Chondrocyte (in vitro differentiated cells): ENCODE measurements at places on chromosomes 2 and 18.

DNA sequence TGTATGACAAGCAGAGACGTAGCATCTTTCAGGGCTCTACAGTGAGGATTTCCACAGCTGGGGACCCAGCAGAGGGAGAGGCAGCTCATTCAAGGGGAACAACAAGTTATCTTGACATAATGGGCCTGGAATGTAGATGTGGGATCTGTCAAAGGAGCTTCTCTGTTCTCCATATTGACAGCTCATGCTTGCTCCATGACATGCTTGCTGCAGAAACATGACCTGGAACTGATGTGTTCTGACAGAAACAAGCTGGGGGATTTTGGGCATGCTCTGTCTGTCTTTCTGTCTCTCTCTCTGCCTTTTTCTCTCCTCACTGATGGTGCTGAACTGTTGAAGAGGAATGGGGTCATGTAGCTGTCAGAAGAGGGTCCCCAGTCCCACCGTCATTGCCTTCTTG, 79.6 kb downstream of the MMADHC start:
- DNase-seq: no peak

DNA sequence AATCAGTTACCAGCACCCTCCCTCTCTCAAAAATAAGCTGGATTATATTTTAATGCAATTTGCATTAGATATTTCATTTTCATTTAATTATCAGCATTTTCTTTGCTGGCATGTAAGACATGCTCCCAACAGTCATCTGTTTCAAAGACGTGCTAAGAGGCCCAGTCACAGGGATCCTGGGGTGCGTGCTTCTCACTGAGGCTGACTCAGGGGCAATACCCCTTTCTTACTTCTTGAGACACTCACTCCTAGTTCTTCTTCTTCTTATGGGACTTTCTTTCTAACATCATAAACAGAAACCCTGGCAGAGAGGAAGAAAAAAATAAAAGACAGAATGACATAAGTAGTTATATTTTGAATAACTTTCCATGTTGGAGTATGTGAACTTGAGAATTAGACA, 372.1 kb upstream of the MEX3C start:
- DNase-seq: no peak

DNA sequence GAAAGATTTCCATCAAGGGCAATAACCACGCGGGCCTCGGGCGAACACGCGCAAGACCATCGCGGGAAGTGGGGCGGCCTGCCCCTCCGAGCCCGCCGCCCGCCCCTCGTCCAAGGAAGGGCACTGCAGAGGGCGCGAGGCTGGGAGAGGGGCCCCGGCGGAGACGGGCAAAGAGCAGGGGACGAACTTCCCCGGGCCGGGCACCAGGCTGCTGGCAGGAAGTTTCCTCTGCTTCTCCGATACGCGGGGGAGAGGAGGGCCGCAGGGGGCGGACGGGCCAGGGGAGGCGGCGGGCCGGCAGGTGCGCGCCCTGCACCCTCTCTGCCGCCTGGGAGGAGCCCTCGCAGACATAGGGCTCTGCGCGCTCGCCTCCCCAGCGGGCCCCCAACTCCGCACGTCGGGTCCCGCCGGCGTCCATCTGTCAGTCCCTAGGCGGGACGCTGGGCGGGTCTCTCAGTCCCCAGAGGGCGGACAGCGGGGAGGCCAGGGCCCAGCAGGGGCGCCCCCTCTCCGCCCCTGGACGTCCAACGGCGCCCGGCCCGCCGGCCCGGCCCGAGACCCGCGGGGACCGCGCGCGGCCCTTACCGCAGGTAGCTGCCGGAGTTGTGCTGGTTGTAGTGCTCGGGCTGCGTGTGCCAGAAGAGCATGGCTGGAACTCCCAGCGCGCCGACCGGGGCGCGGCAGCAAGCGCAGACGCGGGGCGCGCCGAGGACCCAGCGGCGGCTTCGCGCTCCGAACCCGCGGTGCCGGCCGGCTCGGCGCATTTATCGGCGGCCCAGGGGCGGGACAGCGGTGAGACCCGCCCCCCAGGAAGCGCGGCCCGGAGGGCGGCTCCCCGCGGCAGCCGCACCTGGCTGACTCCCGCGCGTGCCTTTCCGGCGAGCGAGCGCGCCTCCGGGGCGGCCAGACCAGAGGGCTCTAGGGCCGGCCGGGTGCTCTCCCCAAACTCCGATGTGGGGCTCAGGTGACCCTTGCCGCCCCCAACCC, at the start of gene TFCP2L1:
Gene TFCP2L1, minus strand, starts transcription at position 740 of the 987 bp plus-strand sequence. Its CDS starts 93 bp downstream, at position 647.
- DNase-seq: no peak

- DNase-seq: peak; percentile 40
These were observed 32.6 kb downstream of the CIB4 start for GRCh38 chr2:26608557-26608956.

GRCh38 chr2:101982495-101983029, 9.2 kb upstream of the IL1R2 start:
- no peak for DNase-seq

DNA sequence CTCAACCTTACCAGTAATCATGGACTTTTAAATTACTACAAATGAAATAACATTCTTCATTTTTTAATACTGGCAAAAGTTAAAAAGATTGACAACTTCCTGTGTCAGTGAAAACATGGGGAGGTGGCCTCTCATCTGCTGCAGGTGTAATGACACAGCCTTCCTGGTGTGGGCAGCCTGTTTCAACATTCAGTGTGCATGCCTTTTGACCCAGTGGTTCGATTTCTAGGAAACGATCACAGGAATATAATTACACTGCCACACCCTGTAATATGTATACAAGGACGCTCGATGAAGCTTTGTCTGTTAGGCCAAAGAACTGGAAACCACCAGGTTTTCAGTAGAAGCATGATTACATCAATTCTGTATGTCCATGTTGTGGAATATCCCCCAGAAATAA, 68.7 kb downstream of the MTHFD2 start:
- DNase-seq: no peak

GRCh38 chr2:189337656-189338055, 103.6 kb upstream of the WDR75 start:
- no peak for DNase-seq

- no peak for DNase-seq
These were observed 323.2 kb downstream of the CYP26B1 start for GRCh38 chr2:71824436-71824835.

- DNase-seq: no peak
These were observed 2.4 kb downstream of the SMAD7 start for GRCh38 chr18:48948112-48949049.

DNA sequence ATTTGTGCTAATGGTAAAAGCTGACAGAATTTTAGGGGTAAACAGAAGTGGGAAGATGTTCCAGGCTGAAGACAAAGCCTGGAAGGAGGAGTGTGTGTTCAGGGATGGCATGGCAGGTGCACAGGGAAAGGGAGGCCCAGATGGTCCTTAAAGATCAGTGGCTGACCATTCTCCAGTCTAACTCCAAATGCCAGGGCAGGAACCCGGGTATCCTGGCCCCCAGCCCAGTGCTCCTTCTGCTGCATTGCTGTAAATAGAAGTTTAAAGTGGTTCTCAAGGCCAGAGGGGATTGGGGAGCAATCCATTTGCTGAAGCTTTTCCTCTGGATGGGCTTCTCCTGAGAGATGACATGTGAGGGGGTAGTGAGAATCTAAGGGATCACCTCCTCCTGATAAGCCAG, 158.6 kb downstream of the CTIF start:
- no peak for DNase-seq

DNA sequence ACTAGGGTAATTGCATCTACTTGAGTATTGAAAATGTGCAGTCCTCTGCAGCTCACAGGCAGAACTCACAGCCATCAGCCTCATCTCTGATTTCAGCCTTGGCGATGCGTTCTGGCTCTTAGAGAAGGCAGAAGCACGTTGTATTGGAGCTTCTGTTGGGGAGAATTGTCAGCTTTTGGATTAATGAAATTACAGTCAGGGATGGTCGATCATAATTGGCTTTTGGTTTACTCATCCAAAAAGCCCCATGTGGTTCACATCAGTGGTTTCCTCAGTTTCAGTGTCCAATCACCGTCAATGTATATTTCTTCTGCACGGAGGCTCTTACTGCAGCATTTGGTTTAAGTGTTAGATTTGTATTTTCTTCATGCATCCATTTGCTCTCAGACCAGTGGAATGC, 218.5 kb upstream of the SOX11 start:
- no peak for DNase-seq

DNA sequence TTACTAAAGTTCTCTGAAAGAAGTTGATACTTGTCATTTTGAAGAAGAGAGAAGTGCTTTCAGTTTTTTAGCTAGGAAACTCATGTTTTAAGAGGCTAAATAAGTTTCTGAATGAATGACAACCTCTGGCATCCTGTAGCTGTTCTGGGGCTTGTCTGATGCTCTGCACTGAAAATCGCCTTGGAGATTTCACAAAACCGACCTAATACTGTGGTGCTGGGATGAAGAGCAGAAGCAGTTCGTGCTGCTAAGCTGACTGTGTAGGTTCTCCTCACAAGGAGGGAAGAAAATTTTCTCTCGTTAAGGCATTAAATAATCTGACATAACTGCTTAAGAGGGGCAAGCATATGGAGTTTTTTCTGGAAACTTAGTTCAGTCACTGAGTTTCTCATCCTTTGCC, 193.2 kb downstream of the LTBP1 start:
- DNase-seq: no peak

DNA sequence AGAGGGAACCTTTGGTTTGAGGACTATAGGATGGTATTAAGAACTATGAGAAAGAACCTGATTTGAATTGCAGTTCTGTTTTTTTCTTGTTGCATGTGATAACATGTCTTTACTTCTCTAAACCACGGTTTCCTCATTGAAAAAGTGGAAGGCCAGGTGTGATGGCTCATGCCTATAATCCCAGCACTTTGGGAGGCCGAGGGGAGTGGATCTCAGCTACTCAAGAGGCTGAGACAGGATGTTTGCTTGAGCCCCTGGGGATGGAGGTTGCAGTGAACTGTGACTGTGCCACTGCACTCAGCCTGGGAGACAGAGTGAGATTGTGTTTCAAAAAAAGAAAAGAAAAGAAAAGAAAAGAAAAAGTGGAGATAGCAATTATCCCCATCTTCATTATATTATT, 32.3 kb downstream of the SCN9A start:
- DNase-seq: no peak

- no peak for DNase-seq
These were observed 335.5 kb downstream of the KCNS3 start for GRCh38 chr2:18213986-18214385.

GRCh38 chr2:219769090-219769910, 141.9 kb downstream of the SLC4A3 start:
- no peak for DNase-seq

GRCh38 chr18:59748628-59749360, 51.6 kb upstream of the CCBE1 start:
- DNase-seq: no peak

DNA sequence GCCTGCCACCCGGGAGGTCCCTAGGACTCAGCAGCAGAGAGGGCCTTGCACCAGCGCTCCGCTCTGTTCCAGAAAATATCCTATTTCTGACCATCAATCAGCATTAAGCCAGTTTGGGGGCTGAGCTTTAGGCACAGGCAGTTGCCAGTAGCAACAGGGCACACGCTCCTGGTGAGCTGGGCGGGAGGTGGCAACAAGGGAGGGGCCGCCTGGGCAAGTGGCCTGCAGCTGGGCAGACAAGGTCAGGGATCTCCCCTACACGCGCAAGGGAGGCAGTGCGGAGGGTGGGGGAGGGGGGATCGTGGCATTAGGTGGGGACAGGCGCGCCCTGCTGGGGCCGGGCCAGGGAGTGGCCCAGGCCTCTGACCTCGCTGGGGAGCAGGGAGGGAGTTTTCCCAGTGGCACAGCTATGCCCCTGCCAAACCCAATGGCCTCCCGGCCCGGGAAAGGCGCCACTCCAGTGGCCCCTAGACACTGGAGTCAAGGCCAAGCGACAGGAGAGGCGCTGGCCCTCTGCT, 302.8 kb downstream of the NCKAP5 start:
- DNase-seq: no peak

DNA sequence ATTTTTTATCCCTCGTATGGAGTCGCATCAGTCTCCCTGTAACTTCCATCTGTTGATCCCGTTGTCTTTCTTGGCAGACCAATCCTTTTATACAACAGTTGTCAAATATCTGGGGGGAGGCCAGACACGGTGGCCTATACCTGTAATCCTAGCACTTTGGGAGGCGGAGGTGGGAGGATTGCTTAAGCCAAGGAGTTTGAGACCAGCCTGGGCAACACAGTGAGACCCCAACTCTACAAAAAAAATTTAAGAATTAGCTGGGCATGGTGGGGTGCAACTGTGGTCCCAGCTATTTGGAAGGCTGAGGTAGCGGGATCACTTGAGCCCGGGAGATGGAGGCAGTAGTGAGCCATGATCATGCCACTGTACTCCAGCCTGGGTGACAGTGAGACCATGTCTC, 2.0 kb downstream of the XRCC5 start:
- no peak for DNase-seq

DNA sequence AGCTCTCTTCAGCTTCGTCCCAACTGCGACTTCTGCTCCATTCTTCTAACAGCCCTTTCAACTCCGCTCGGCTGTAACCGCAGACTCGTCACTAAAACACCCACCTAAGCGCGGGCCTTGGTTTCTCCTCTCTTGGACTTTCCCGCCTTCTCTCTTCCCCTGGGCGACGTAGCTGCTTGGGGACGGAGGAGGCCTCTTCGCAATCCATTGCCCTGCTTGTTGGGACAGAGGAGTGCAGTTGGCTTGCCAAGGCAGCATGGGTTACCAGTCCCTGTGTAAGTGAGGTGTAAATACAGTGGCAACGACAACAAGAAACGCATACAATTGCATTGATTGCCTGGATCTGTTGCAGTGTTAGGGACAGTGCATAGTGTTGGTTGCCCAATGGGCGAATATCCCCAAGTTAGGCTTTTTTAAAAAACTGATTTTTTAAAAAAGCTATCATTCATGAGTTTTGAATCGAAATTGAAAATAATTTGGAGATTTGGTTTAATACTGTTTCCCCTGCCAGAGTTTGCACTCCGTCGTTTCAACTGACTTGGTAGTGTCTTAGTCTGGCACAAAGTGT, 484 bp upstream of the DARS1 start:
- DNase-seq: no peak

DNA sequence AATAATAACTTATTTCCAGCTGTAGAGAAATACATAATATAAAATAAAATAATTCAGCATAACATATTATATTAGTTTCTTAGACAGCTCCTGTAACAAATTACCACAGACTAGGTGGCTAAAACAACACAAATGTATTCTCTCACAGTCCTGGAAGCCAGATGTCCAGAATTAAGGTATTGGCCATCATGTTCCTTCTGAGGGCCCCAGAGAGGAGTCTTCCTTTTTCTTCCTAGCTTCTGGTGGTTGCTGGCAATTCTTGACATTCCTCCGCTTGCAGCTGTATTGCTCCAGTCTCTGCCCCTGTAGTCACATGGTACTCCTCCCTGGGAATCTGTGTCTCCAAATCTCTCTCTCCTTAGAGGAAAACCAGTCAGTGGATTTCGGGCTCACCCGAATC, 146.8 kb downstream of the RBM43 start:
- DNase-seq: no peak

DNA sequence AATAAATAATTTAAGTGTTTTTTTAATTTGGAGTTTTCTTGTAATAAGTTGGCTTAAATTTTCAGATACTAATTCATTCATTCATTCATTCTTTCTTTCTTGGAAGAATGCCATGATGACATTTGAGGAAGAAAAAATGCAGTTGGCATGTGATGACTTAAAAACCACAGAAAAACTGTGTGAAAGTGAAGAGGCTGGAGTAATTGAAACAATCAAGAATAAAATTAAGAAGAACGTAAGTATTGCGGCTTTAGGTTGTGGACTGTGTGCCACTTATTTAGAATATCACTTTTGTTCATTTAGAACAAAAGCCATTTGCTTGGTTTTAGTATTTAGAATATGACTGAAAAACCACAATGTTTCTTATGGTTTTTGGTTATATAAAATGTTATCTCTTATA, 51.4 kb downstream of the TTC39C start:
- DNase-seq: no peak
